ENCODE measurements at places on chromosomes 4 and X.
A peak's percentile ranks its signal among the peaks of the same experiment; 100 is the strongest.

DNA sequence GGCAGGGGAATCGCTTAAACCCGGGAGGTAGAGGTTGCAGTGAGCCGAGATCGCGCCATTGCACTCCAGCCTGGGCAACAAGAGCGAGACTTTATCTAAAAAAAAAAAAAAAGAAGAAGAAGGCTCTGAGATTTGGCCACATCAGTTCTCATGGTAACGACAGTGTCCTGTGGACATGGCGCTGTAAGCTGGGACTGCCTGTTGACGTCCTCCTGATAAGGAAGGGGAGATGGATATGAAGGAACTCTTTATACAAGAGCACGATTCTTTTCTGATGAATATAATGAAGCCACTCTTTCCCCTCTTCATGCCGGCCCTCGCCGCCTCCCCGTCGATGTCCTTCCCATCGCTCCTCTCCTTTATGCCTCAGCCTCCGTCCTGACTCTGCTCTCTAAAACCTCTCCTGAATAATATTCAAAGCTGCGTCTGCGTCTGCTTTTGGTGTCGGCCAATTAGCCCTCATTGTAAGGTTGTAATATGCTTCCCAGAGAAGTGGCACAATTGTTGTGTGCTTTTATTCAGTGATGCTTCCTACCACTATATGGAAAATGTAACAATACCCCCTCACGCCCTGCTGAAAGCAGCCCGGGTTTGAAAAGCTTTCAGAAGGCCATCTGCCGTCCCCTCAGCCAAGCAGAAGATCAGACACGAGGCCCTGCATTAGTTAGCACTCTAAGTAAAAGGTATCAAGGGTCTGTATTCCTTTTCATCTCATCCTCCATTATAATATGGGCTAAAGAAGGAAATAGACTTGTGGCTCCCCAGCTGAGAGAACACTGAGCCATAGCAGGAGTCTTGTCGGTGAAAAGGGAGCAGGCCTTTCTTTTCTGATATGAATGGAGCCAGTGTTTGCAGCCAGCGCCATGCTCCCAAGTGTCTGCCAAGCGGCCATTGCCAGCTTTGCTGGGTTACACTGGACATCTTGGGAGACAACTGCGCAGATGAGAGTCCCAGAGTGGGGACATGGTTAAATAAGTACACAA is 22.1 kb upstream of the SCOC start:
- no peak for DNase-seq

- DNase-seq: no peak
These were observed 32.8 kb downstream of the CEP44 start for GRCh38 chr4:174316546-174316945.

- no peak for DNase-seq
These were observed 116.4 kb downstream of the C4orf51 start for GRCh38 chr4:145796346-145796745.

GRCh38 chr4:16626945-16627344 is 271.5 kb downstream of the LDB2 start:
- DNase-seq: peak; percentile 91

- no peak for DNase-seq
These were observed 430.8 kb downstream of the ARHGAP24 start for GRCh38 chr4:85905761-85906160.

DNA sequence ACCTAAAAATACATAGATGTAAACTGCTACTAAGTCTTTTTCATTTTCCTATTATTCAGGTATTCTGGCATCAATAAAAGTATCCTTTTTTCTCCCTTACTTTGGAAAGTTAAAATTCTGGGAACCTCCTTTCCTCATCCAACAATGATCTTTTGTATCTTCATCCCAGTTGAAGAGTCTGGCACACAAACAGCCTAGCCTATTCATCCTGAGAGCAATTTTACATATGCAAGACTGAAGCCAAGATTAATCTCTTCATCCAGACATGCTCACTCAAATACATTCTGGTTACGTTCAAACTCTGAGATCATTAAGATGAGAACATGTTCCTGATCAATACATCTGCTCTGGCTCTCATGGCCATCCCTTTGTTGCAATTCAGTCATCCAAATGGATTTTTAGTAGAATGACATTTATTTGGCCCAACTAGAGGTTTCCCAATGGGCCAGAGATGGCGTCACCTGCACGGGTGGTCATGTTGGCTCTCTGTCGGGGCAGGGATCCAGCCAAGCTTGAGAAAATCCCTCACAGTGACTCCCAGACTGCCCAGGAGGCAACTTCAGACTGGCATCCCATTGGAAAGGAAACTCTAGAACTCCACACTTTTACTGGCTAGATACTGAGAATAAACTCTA is 135.3 kb upstream of the VCX2 start:
- no peak for DNase-seq

DNA sequence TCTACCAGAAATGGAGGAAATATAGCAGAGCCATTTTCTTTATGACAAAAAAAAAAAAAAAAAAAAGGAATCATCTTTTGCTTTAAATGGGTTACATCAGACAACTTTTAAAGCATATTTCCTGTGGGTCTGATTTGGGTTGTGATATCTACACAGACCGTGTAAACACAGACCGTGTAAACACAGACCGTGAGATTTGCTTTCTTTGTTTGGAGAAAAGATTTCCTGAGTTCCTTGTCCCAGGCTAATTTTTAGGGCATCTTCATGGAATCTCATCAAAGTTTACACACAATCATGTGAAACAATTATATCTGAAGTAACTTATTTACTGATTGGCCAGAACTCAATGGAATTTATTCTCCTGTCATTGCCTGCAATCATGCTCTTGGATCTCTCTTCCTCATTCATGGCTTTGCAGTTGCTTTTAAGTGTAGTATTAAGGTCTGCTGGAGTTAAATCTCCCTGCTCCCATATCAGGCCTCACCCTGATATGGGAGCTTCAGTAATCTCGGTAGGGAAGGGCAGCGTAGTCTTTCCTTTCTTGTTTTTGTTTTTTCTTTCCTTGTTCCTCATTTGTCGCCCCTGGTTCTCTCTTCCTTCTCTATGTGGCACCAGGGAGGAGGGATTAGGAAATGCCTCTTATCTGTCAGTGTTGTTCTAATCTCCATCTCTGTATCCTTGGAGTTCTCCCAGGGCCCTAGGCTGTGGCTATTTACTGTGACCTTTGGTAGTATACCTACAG is 248.6 kb upstream of the JADE1 start:
- DNase-seq: no peak

GRCh38 chr4:35548921-35549320 is 695.4 kb downstream of the ARAP2 start:
- DNase-seq: no peak

DNA sequence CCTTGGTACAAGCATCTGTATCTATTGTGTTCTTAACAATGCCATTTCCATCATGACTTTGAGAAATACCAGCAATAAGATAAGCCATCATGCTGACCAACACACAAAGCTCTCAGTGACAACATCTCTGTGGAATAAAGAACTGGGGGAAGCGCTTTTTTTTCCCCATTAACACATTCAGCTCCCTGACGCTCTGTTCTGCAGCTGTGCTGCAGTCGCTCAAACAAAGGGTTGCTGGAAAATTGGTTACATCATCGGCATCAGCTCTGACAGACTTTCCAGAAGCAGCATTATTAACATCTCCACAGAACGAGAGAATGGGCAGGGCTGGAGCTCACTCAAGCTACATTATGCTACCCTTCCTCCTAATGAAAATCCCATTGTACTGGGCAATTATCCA is 39.9 kb downstream of the DCX start:
- DNase-seq: no peak

GRCh38 chr4:188023682-188024081 is 28.1 kb downstream of the ZFP42 start:
- no peak for DNase-seq

GRCh38 chrX:41335958-41336331 is 2.0 kb downstream of the DDX3X start:
- no peak for DNase-seq

DNA sequence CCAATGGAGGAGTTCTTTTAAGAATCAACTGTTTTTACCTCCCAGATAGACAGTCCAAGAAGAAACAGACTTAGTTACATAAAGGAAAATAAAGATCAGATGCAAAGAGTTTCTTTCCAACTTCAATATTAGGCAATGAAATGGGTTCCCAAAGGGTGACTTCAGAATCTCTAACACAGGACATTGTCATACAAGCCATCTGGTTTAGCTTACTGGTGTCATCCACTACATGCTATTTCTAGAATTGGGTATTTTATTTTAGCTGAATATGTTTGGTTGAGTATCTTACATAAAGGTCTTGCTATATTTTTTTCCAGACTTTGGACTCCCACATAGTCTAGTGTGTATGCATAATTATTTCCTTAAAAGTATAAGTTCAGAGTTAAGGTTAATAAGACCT is 162.1 kb upstream of the SLC7A11 start:
- no peak for DNase-seq

- DNase-seq: peak; percentile 6
These were observed 44.0 kb downstream of the SLC25A5 start for GRCh38 chrX:119512146-119512800.

GRCh38 chrX:40471965-40472648 is 108.7 kb upstream of the ATP6AP2 start:
- peak; percentile 48 for DNase-seq

- DNase-seq: no peak
These were observed 294.5 kb downstream of the PDGFC start for GRCh38 chr4:156677131-156677531.

DNA sequence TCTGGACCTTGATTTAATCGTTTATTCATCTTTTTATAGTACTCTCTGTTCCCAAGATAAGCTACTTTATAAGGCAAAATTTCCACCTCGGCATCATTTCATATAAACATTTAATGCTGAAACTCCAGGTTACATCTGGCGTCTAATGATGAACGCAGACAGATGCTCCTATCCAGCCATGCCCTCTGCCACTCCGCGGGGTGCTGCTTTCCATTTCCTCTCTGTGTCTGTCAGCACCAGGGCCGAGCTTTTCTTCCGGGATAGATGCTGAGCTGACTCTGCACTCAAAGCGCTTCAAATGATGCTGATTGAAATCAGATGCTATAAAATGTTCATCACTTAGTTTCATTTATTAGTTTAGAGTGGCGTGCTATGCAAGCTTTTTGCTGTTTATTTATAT is 80.5 kb upstream of the HELT start:
- no peak for DNase-seq

DNA sequence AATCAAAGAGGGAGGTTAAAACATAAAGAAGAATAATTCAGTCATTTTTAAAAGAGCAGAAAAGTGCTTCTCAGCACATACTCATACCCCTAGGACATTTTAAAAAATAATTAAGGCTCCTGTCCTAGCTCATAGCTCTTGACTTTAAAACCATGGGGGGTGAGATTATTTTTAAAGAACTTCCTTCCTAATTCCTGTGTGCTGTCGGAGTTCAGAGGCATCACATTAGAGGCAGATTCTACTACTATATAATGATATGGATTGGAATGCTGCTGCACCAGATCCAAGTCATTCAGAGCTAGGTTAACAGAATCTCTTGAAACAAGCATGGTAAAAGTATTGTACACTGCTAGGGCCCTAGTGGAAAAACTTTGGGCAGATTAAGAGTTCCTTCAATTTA is 456.5 kb upstream of the ADGRL3 start:
- DNase-seq: no peak

DNA sequence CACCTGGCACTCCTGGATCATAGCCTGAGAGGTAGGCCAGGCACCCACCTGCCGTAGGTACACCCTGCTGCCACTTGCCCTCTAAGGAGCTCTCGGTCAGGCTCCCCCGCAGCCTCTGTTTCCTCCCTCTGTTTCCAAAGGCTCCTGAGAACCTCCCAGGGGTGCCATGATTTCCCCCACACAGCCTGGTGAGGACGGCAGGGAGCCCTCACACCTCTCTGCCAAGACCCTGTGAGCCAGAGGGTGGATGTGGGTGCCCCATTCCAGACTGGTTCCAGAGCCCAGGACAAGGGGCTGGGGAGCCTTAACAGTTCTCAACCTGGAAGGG is 1.6 kb upstream of the ABLIM2 start:
- no peak for DNase-seq

DNA sequence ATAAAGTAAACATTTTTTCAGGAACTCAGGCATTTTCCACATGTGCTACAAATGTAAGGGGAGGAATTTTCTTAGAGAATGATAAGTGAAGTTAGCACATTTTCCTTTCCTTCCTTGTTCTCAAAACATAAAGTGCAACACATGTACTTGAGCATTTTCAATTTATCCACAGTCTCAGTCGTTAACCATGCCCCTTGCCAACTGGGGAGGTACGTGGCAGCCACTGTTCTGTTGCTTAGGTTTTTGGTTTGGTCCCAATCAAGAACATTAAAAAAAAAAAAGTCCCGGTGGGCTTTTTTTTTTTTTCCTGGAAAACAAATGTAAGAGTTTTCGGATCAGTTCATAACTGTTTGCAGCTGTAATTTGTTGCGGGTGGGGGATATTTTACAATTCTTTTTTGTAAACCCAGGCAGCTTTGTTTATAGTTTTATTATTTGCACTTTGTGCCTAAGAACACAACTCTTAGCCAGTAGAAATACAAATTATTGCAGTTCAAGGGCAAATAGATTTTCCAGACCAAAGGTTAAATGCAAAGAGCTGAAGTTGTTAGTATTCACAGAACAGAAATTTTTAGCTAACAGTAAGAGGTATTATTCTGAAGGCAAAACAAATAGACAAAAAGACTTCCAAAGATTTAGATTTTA is 112.1 kb upstream of the NAP1L5 start:
- DNase-seq: no peak

DNA sequence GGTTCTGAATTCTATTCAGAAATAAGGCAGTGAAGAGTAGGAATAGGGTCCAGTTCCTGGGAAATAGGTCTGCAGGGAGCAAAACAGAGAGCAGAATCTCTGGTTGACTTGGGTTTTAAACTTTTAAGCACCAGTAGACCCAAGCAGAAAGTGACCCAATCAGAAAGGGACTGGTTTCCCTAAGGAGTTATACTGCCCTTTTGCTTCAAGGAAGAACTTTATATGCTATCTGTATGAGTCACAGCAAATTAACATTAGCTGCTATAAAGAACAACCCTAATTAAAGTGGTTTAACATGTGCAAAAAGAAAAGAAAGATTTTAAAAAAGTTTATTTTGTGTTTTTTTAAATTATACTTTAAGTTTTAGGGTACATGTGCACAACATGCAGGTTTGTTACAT is 263.6 kb upstream of the EMCN start:
- DNase-seq: no peak

GRCh38 chr4:112083587-112084347 is 61.5 kb upstream of the FAM241A start:
- peak; percentile 22 for DNase-seq

DNA sequence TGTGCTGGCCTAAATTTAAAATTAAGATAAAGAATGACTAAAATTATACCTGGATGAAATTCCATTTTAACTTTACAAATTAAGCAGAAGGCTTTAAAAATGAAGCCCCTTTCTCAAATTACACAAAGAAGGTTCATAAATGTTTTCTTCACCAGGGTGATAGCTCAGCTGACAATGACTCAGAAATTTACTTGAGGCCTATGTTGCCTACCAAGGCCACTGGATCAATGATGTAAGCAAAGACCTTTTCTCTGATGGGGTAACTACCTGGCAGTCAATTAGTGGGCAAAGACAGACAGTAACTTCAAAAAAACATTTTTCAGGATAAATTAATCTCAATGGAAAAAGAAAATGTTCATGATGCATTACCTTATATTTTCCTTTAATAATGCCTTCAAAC is 23.9 kb upstream of the GPR34 start:
- no peak for DNase-seq
